Spleen (tissue), 13 donors: ENCODE measurements at places on chromosomes 2 and 18.

GRCh38 chr2:180196419-180196977, 189.4 kb upstream of the CWC22 start:
- no peak for DNase-seq

DNA sequence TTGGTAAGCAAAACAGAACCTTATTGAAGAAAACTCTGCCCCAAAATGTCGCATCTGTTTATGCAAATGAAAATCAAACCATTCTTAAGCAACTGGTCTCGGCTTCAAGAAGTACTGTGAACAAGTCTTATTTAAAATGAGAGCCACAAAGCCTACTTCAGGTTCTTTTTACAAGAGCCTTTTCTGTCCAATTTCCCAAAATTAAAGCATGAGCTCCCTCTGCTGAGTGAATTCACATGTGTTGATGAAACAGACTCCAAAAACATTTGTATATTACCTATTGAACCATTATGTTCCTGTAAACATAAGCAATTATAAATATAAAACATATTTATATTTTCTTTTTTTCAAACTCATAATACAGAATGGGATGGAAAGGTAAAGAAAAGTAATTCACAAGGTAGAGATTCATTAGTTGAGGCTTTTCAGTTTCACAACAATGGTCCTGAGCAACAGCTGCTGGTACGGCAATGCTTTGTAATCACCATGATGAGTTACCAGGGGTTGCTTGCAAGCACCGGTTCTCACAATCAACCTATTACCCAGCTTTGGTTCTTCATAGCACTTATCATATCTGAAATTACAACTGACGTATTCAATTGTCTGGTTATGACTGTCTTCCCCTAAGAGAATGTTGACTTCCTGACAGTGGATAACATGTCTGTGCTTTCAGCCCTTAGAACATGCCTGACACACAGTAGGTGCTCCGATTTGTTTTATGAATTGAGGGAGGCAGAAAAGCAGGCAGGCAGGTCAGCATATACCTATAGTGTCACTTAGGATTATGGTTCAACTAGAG, 108.4 kb upstream of the BZW1 start:
- DNase-seq: no peak

- DNase-seq: peak; percentile 89
Measured at GRCh38 chr2:113248997-113249770, 29.5 kb downstream of the PAX8 start.

- DNase-seq: no peak
Measured at GRCh38 chr2:241214766-241215165, 26.3 kb downstream of the ANO7 start.

DNA sequence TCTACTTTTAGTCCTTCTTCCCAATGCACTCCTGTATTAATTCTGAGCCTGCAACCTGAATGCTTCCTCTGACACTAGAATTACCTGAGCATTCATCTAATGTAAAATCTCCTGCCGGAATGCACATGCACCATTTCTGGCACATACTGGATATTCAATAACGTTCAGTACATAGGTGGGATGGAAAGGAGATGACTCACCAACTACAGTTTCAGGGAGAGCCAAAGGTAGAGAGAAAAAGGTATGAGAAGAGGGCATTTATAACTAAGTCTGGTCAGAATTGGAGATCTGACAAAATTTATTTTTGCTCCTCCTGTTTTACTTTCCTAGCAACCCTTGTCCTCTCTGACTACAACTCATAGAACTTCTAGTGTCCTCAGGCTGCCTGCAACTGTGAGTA, 1954.1 kb upstream of the CELF4 start:
- no peak for DNase-seq

GRCh38 chr2:58215429-58215828, 25.7 kb downstream of the FANCL start:
- no peak for DNase-seq

- DNase-seq: no peak
Measured at GRCh38 chr18:13681701-13682100, 44.7 kb downstream of the FAM210A start.

- DNase-seq: no peak
Measured at GRCh38 chr2:19850056-19851050, 51.4 kb downstream of the TTC32 start.

DNA sequence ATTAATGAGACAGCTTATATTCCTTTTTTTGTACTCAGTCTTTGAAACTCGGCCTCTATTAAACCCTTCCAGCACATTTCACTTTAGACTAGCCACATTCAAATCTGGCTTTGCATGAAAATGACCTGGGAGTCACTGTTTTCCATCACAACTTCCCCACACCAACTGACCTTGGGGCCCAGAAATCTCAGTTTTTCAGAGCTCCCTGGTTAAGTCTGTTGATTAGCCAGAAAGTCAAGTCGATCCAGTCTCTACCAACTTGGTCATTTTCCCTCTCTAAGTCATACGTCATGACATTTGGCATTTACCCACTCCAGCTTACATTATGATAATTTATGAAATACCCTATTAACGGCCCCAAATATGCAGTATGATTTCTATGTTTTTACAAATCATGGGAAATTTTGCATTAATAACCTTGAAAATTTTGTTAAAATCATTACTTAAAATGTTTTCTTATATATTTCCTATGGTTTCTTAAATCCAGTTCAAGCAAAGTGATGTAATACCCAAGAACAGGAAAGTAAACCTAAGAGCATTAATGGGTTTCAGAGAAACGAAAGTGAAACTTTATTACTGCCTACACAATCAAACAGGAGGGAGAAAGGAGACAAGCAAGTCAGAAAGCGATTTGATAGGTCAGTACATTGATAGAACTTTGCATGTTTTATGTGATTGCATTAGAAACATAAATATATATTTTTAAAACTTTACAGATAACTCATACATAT, 77.1 kb downstream of the SPATS2L start:
- DNase-seq: no peak

DNA sequence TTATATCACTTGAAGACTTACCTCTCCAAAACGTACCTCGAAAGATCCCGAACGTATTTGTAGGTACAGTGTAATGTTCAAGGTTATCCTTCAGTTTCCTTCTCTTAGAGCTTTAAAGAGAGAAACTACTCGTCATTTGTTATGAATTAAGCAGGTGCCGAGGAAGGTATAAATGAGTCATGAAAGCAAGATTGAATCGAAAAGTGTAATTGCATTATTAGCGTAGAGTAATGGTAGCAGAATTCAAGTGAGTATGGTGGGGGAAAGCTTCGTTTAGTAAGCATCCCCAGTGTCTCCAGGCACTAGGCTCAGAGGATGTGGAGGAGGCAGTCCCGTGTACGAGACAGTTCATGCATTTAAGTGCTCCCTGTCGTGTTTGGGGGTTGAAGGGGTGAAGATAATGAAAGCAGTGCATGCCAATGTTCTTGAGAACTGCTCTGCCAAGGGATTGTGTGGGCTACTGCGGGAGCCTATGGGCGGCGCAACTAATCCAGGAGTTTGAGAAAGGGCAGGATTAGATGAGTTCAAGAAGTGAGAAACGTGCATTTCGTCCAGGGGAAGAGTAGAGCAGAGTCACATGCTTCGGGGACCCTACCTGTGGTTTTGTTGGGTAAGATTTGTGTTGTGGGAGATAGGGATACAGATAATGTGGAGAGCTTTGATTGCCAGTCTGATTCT, 858 bp downstream of the POLR1B start:
- DNase-seq: no peak
